ENCODE measurements at places on chromosomes 4 and X.
A peak's percentile ranks its signal among the peaks of the same experiment; 100 is the strongest.

GRCh38 chrX:110536816-110537215 lies 178.2 kb downstream of the RTL9 start:
- no peak overlapping the region for H3K4me3 ChIP-seq
- DNase-seq, result no peak
- no peaks in the 10 kb centered on the region for H3K36me3 ChIP-seq
- no peaks in the 10 kb centered on the region for H3K27me3 ChIP-seq

DNA sequence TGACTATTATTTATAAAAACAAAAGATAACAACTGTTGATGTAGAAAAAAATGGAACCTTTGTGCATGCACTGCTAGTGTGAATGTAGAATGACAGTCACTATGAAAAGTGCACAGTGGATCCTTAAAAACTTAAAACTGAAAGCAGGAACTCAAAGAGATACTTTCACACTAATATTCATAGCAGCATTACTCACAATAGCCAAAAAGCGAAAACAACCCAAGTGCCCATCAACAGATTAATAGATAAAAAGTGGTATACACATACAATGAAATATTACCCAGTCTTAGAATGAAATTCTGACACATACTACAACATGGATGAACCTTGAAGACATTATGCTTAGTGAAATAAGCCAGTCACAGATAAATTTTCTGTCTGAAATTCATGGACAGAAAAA lies 23.8 kb downstream of the CENPC start:
- H3K27me3 ChIP-seq, result no peaks in the 10 kb centered on the region
- no peak overlapping the region for H3K4me3 ChIP-seq
- no peak for DNase-seq
- no peak overlapping the region for H3K27ac ChIP-seq
- H3K4me1 ChIP-seq, result no peaks in the 10 kb centered on the region
- no peaks in the 10 kb centered on the region for H3K36me3 ChIP-seq

GRCh38 chrX:63275127-63275526 lies 76.0 kb downstream of the SPIN4 start:
- DNase-seq, result no peak
- no peaks in the 10 kb centered on the region for H3K27me3 ChIP-seq
- no peak overlapping the region for H3K27ac ChIP-seq
- no peaks in the 10 kb centered on the region for H3K4me1 ChIP-seq

- H3K4me1 ChIP-seq, result no peaks in the 10 kb centered on the region
- no peak overlapping the region for H3K27ac ChIP-seq
- no peak overlapping the region for H3K4me3 ChIP-seq
Measured at GRCh38 chrX:16975233-16975632, 28.8 kb downstream of the REPS2 start.

GRCh38 chrX:44871931-44872820 lies 812 bp upstream of the KDM6A start:
- no peak for DNase-seq
- H3K36me3 ChIP-seq, result no peaks in the 10 kb centered on the region
- no peaks in the 10 kb centered on the region for H3K4me1 ChIP-seq
- peak overlapping the region; percentile 78 for H3K4me3 ChIP-seq
- H3K27me3 ChIP-seq, result no peaks in the 10 kb centered on the region

- no peak overlapping the region for H3K27ac ChIP-seq
- no peaks in the 10 kb centered on the region for H3K36me3 ChIP-seq
- no peak overlapping the region for H3K4me3 ChIP-seq
- H3K27me3 ChIP-seq, result no peaks in the 10 kb centered on the region
Measured at GRCh38 chrX:68196939-68197791, 236.1 kb downstream of the OPHN1 start.

DNA sequence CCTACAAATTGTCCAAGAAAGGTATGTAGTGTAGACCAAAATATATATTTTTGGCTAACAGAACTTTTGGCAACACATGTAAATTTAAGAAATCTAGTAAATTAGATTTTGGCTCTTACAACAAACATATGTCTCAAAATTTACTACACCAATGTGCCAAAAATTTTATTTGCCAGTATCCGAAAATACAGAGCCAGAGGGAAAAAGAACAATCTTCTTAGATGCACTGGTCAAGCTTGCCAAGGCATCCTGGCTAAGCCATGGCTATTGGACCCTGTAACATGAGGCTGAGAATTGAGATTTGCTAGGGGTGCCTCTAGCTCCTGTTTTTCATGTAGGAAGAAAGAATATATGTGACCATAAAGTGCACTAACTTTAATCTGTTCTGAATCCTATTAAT lies 91.8 kb downstream of the GABRG1 start:
- H3K4me1 ChIP-seq, result no peaks in the 10 kb centered on the region
- no peak overlapping the region for H3K27ac ChIP-seq
- DNase-seq, result no peak

- peak; percentile 73 for DNase-seq
- peaks cover 19% of the 10 kb centered on the region for H3K4me1 ChIP-seq
- no peaks in the 10 kb centered on the region for H3K27me3 ChIP-seq
- H3K27ac ChIP-seq, result peak overlapping the region; percentile 82
Measured at GRCh38 chr4:139555705-139556070, 331 bp downstream of the SETD7 start.

GRCh38 chrX:132786217-132786616 lies 172.2 kb downstream of the HS6ST2 start:
- no peak overlapping the region for H3K4me3 ChIP-seq
- no peaks in the 10 kb centered on the region for H3K36me3 ChIP-seq
- H3K4me1 ChIP-seq, result no peaks in the 10 kb centered on the region
- H3K27me3 ChIP-seq, result no peaks in the 10 kb centered on the region
- no peak overlapping the region for H3K27ac ChIP-seq

- H3K36me3 ChIP-seq, result no peaks in the 10 kb centered on the region
- H3K4me3 ChIP-seq, result no peak overlapping the region
- DNase-seq, result no peak
- no peak overlapping the region for H3K27ac ChIP-seq
Measured at GRCh38 chr4:53309321-53310040, 56.4 kb downstream of the SCFD2 start.

DNA sequence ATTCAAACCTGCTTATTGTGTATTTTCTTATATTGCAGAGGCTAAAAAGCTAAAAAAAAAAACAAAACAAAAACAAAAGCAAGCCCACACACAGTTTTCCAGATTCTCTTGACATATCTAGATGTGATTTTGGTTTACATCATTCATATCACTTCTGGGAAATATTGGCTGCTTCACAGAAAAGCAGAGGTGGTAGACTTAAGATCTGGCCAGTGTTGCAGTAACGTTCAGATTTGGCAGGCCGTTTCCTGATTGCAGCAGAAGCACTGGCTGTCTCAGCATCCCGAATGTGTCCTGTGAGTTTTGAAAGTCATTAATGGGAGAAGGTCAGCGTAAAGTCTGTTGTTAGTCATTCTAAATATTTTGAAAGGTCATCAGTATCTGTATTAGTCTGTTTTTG lies 2062.0 kb downstream of the ARAP2 start:
- no peak overlapping the region for H3K4me3 ChIP-seq
- H3K27me3 ChIP-seq, result no peaks in the 10 kb centered on the region
- no peaks in the 10 kb centered on the region for H3K4me1 ChIP-seq
- no peak overlapping the region for H3K27ac ChIP-seq
- H3K36me3 ChIP-seq, result no peaks in the 10 kb centered on the region

GRCh38 chrX:43618366-43619205 lies 37.5 kb upstream of the MAOA start:
- no peaks in the 10 kb centered on the region for H3K27me3 ChIP-seq
- H3K4me1 ChIP-seq, result no peaks in the 10 kb centered on the region
- H3K36me3 ChIP-seq, result no peaks in the 10 kb centered on the region
- H3K27ac ChIP-seq, result no peak overlapping the region

DNA sequence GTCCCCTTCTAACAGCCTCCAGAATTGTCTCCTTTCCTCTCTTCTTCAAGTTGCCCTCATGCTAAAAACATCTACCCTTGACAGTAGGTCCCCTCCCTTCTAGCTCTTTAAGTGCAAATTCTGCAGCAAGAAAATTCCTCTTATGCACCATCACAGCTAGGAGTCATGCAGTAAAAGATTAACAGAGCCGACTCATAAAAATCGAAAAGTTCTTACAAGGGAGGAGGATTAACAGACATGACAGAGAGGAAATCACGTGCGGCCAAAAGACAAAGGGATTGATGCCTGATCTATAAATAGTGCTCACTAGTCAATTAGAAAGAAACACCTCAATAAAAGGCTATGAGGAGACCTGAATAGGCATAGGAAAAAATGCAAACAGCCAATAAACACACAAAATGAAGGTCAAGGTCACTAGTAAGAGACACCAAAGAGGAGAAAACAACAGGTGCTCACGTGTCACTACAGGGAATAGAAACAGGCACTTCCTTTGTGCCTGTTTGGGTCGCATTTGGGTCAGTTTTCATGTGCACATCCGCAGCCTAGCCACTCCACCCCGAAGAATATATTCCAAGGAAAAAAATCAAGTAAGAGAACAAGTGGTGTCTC lies 3.4 kb downstream of the RNF212 start:
- H3K36me3 ChIP-seq, result no peaks in the 10 kb centered on the region
- H3K4me1 ChIP-seq, result peaks cover 6% of the 10 kb centered on the region
- H3K27me3 ChIP-seq, result no peaks in the 10 kb centered on the region
- no peak for DNase-seq
- H3K27ac ChIP-seq, result no peak overlapping the region
- no peak overlapping the region for H3K4me3 ChIP-seq

DNA sequence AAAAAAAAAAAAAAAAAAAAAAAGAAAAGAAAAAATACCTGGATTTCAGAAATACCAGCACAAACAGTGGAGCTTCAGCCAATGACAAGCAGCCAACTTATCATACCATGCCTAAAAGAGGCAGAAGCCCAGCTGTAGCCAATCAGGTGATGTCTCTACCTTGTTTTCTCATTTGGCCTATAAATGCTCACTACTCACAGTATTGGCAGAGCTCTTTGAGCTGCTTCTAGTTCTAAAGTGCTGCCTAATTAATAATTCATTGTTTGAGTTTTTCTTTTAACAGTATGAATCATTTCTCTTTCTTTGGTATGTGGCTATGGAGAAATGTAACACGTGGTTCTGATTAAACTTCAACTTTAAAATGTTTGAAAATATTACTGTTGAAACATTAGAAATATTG lies 188.8 kb upstream of the TECRL start:
- H3K36me3 ChIP-seq, result no peaks in the 10 kb centered on the region
- no peaks in the 10 kb centered on the region for H3K4me1 ChIP-seq

DNA sequence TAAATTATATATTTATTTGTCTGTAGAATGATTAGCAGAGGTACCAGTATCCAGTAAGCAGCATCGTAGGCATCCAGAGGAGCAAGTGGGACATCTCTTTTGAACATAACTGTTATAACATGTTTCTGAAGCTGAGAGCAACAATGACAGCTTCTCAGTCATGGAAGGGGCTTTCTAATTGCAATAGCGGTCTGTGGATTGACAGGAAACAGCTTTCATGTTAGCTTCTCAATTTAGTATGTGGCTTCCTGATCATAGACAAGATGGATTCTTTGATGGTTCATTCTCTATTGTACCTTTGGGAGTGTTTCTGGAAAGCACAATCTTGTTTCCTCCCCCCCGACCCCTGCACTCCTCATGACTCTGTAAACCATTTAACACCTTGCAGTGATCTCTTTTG lies 434.6 kb upstream of the GNPDA2 start:
- H3K4me1 ChIP-seq, result no peaks in the 10 kb centered on the region
- no peak for DNase-seq
- no peaks in the 10 kb centered on the region for H3K27me3 ChIP-seq
- H3K36me3 ChIP-seq, result no peaks in the 10 kb centered on the region
- H3K4me3 ChIP-seq, result no peak overlapping the region

DNA sequence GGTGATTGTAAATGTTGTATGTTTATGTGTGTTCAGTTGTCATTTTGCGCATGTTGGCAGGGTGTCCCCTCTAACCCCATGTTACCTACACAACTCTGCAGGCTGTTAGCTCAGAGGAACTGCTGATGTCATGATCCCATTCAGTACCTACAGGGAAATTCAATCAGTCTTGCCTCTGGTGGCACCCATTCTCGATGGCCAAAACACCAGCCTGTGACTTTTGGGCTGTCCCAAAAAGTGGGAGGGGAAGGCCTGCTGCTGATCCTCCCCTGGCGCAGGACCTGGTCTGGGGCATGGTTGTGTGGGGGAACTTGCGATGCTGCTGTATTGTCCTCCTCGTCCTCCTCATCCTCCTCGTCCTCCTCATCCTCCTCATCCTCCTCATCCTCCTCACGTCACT lies 174.5 kb downstream of the DCLK2 start:
- H3K4me3 ChIP-seq, result no peak overlapping the region
- H3K36me3 ChIP-seq, result no peaks in the 10 kb centered on the region

DNA sequence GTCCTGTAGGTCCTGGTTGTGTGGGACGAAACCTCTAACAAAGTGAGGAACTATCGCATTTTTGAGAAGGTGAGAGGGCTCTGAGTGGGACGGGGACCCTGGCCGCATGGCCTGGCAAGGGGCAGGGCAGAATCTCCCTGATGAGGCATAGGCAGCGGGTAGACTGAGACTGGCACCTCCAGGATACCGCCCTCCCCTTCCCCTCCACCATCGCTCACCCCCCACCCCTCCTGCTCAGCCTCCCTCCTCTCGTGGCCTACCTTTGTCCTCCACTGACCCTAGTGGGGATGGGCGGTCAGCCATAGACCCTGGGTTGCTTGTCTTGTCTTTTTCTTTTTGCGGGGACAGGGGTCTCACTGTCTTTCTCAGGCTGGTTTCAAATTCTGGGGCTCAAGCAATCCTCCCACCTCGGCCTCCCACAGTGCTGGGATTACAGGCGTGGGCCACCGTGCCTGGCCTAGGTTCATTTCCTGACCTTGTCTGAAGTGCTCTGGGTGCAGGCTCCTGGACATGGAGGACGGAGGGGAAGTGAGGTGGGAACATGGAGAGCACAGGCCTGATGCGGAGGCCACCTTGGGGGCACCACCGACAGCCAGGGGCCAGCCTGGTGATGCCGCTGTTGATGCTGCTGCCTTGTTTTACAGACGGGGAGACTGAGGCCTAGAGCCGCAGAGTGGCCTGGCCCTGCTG lies 10.5 kb upstream of the ADD1 start:
- H3K36me3 ChIP-seq, result no peaks in the 10 kb centered on the region
- H3K4me3 ChIP-seq, result no peak overlapping the region
- H3K27me3 ChIP-seq, result no peaks in the 10 kb centered on the region
- no peak for DNase-seq
- peaks cover 10% of the 10 kb centered on the region for H3K4me1 ChIP-seq
- no peak overlapping the region for H3K27ac ChIP-seq

All from ovary (tissue), 10 donors.